GM23248 (cell line): ENCODE measurements at places on chromosomes 6 and 20. TPM values are rescaled to one million over a fixed set of nuclear protein-coding genes. Genes with fewer than 3 reads are reported as not detected.

GRCh38 chr6:112597176-112597575 lies 250.0 kb downstream of the RFPL4B start:
- no peaks in the 10 kb centered on the region for H3K4me1 ChIP-seq
- H3K4me3 ChIP-seq, result no peak overlapping the region
- no peaks in the 10 kb centered on the region for H3K27me3 ChIP-seq
- no peak overlapping the region for H3K27ac ChIP-seq
- no peaks in the 10 kb centered on the region for H3K36me3 ChIP-seq

DNA sequence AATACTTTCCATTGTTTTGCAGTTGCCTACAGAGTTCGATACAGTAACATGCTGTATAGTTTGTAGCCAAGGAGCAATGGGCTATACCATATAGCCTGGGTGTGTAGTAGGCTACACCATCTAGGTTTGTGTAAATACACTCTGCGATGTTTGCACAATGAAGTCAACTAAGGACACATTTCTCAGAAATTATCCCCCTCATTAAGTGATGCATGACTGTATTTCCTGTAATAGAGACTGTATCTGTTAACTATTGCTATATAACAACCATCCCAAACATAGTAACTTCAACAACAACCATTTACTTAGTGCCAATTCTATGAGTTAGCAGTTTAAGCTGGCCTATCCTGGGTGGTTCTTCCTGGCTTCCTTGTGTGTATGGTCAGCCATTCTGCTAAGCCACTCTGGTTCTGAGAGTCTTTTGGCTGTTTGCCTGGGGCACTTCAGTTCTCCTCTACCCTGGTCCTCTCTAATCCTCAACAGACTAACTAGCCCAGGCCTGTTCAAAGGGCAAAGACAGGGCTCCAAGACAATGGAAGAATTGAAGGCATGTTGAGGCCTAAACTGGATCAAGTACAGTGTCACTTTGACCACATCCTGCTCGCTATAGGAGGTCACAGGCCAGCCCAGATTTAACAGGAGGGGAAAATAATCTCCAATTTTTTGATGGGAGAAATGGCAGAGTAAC lies 124.0 kb downstream of the PLCB1 start:
- H3K4me1 ChIP-seq, result no peaks in the 10 kb centered on the region
- no peaks in the 10 kb centered on the region for H3K36me3 ChIP-seq
- H3K27ac ChIP-seq, result no peak overlapping the region

DNA sequence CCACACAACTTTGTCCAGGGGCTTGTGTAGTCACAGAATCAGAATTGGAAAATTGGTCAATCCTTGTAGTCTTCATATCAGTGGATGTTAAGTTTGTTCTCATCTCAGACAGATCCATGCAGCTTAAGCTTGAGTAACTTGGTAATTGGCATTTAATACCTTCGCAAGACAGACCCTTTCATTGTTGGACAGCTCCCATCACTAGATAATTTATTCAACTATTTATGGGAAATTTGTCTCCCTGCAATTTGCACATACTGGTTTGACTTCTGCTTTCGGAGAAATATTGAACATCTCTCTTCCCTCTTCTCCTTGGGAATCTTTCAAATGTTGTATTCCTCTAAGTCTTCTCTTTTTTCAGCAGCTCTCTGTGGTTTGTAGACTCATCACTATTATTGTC lies 17.1 kb downstream of the MEI4 start:
- H3K4me3 ChIP-seq, result no peak overlapping the region
- no peak for DNase-seq
- H3K27ac ChIP-seq, result no peak overlapping the region
- no peaks in the 10 kb centered on the region for H3K36me3 ChIP-seq
- H3K27me3 ChIP-seq, result no peaks in the 10 kb centered on the region
- no peaks in the 10 kb centered on the region for H3K4me1 ChIP-seq

GRCh38 chr6:149284904-149285303 lies 32.6 kb upstream of the TAB2 start:
- no peak overlapping the region for H3K27ac ChIP-seq
- H3K36me3 ChIP-seq, result no peaks in the 10 kb centered on the region
- no peak overlapping the region for H3K4me3 ChIP-seq
- no peaks in the 10 kb centered on the region; the same call in 1 of the 2 replicates for H3K27me3 ChIP-seq

- H3K27ac ChIP-seq, result no peak overlapping the region
- H3K27me3 ChIP-seq, result no peaks in the 10 kb centered on the region
- H3K4me1 ChIP-seq, result peaks cover 7% of the 10 kb centered on the region
These were observed 2.0 kb downstream of the EDEM2 start for GRCh38 chr20:35145141-35145564.

- no peak overlapping the region for H3K4me3 ChIP-seq
- H3K36me3 ChIP-seq, result no peaks in the 10 kb centered on the region
- no peak overlapping the region for H3K27ac ChIP-seq
- DNase-seq, result no peak
These were observed 58.3 kb upstream of the GGTLC1 start for GRCh38 chr20:24046888-24047287.

DNA sequence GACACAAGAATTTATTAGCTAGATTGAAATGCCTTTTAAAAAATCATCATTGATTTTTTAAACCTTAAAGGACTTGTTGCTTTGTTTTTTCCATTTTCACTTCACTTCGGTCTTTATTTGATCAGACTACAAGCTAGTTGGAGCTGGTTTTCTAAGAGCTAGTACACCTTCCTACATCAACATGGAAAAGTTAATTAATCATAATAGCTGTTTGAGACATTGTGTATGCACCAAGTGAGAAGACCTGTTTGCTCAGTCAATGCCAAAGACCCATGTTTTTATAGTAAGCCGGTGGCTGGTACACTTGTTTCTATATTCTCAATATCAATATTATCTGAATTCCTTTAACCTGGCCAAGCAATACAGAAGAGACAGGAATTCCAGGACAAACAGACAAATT lies 310.2 kb upstream of the SGK1 start:
- no peaks in the 10 kb centered on the region for H3K4me1 ChIP-seq
- H3K27me3 ChIP-seq, result no peaks in the 10 kb centered on the region
- H3K27ac ChIP-seq, result no peak overlapping the region

- no peaks in the 10 kb centered on the region for H3K36me3 ChIP-seq
- no peak overlapping the region for H3K27ac ChIP-seq
- DNase-seq, result no peak
- H3K27me3 ChIP-seq, result no peaks in the 10 kb centered on the region
- H3K4me1 ChIP-seq, result no peaks in the 10 kb centered on the region
These were observed 24.9 kb upstream of the CFAP206 start for GRCh38 chr6:87382861-87383260.

GRCh38 chr20:12535316-12535715 lies 473.5 kb upstream of the SPTLC3 start:
- no peaks in the 10 kb centered on the region for H3K4me1 ChIP-seq
- no peak for DNase-seq
- no peaks in the 10 kb centered on the region for H3K27me3 ChIP-seq

DNA sequence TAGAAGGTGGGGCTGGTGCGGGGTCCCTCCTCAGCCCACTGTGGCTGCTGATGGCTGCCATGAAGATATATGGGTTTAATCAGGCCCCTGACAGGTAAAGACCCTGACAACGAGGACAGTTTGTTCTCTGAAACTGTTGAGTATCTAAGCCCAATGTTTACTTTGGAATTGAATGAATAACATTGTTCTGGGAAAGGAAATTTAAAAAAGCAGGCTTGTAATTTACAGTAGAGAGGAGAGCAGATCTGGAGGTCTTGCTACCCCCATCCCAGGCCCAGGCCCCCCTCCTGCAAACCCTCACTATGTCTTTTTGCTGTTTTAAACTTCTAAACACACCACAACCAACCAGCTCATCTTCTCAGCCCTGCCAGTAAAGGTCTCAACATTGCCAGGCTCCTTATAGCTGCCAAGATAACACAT lies 171.3 kb downstream of the CDC5L start:
- DNase-seq, result peak; percentile 20
- no peaks in the 10 kb centered on the region for H3K36me3 ChIP-seq
- no peak overlapping the region for H3K27ac ChIP-seq
- H3K4me3 ChIP-seq, result no peak overlapping the region
- no peaks in the 10 kb centered on the region; the same call in 1 of the 2 replicates for H3K27me3 ChIP-seq
- H3K4me1 ChIP-seq, result no peaks in the 10 kb centered on the region

GRCh38 chr20:13336308-13337089 lies 115.4 kb downstream of the ISM1 start:
- H3K4me1 ChIP-seq, result peaks cover 37% of the 10 kb centered on the region
- H3K4me3 ChIP-seq, result no peak overlapping the region
- no peaks in the 10 kb centered on the region for H3K36me3 ChIP-seq
- H3K27me3 ChIP-seq, result no peaks in the 10 kb centered on the region
- DNase-seq, result peak; percentile 81
- peak overlapping the region; percentile 51 for H3K27ac ChIP-seq

DNA sequence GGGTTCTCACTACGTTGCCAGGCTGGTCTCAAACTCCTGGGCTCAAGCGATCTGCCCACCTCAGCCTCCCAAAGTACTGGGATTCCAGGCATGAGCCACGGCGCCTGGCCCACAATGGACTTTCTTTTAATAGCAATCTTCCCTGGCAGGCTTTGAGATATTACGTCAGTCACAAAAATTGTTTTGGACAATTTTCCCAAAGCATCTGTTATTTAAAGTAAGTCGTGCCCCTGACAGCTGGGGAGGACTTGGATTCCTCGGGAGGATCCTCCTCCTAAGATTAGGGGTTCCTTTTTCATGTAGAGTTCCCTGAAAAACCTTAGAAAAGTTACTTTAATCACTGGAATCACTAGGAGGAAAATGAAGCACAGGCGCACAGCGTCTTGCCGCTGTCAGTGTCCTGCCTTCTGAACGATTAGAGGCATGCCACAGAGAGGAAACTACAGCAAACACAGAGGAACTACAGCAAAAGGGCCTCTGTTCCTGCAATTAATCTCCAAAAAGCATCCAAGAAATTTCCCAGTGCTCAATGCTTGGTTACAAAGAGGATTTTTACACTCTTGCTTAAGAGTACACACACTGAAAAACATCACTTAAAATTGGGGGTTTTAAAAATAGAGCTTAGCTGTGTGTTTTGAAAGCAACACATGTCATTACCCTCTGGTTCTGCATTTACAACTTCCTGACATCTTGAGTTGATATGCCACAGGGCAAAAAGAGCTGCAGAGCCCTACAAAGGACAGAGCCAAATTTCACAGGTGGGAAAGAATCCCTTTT lies 4.5 kb downstream of the ACSS1 start:
- DNase-seq, result peak; percentile 64
- H3K27ac ChIP-seq, result peak overlapping the region; percentile 18; the same call in 1 of the 2 replicates
- peak overlapping the region; percentile 18; the same call in 1 of the 2 replicates for H3K4me3 ChIP-seq
- peaks cover 28% of the 10 kb centered on the region for H3K4me1 ChIP-seq

DNA sequence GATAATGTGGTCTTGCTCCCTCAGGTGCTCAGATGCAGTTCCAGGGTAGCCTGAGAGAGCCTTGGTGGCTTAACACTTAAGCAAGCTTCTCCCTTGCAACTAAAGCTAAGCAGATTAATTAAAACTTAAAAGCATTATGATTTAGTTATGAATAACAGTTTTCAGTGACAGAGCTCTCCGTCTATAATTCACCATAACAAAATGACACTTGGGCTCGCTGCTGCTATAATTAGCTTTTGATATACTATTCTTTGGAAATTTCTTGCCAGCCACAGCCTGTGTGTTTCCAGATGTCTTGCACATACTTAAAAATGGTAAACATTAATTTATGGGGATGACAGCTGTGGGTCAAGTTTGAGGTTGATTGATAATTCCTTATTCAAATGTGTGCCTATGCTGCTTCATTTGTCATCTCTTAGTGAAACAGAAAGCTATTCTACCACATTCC lies 380.5 kb downstream of the TFAP2B start:
- DNase-seq, result no peak
- no peaks in the 10 kb centered on the region for H3K27me3 ChIP-seq
- no peaks in the 10 kb centered on the region for H3K36me3 ChIP-seq

- no peak overlapping the region for H3K27ac ChIP-seq
- peak; percentile 54 for DNase-seq
- no peaks in the 10 kb centered on the region; the same call in 1 of the 2 replicates for H3K27me3 ChIP-seq
- H3K4me1 ChIP-seq, result no peaks in the 10 kb centered on the region
- no peaks in the 10 kb centered on the region for H3K36me3 ChIP-seq
These were observed 34.2 kb downstream of the MAFB start for GRCh38 chr20:40654876-40655275.

- no peaks in the 10 kb centered on the region for H3K36me3 ChIP-seq
- H3K4me1 ChIP-seq, result no peaks in the 10 kb centered on the region
- DNase-seq, result no peak
- H3K4me3 ChIP-seq, result no peak overlapping the region
These were observed 859 bp upstream of the CLPS start for GRCh38 chr6:35797837-35798526.

DNA sequence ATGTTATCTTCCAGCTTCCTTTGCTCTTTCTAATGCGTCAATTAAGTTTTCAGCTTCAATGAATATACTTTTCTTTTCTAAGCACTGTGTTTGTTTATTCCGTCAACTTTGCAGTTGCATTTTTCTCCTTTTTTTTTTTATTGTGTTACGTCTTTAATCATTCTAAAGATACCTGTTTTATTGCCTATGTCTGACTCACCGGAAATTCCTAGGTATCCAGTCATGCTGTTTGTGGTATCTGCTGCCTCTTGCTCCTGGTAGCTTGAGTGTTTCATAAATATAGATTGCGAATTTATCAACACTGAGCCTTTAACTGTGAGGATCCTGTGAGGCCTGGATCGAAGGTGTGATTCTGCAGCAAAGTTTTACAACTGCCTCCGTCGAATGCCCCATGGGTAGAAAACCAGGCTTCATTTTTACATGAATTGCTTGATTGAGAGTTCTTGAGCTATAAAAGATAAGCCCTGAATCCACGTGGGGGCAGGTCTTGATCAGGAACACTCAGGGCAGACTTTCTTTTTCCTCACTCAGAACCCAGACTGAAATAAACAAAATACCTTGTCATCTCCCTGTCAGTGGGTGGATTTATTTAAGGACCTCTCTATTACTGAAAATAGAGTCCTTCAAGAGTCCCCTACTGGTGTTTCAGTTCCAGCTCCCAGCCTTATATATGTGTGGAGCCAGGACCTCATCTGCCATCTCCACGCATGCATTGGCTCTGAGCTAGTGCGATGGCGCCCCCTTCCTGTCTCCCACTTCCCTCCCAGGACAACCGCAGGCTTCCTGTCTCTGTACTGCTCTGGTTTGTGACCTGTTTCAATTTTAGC lies 60.1 kb upstream of the LRRC1 start:
- no peaks in the 10 kb centered on the region for H3K36me3 ChIP-seq
- no peak overlapping the region for H3K27ac ChIP-seq
- no peak overlapping the region for H3K4me3 ChIP-seq
- DNase-seq, result peak; percentile 68
- no peaks in the 10 kb centered on the region for H3K27me3 ChIP-seq

Gene MEP1A
- not detected in 2 replicates for polyA plus RNA-seq

Gene FRK
- 0.06 and 0.09 TPM in 2 replicates for polyA plus RNA-seq

Gene PDE10A
- 0.20 and 0.21 TPM in 2 replicates for polyA plus RNA-seq

Gene RSPH4A
- 0.15 TPM in 1 of 2 replicates, not detected in the other for polyA plus RNA-seq
